ENCODE measurements at places on chromosomes 2 and 18.

DNA sequence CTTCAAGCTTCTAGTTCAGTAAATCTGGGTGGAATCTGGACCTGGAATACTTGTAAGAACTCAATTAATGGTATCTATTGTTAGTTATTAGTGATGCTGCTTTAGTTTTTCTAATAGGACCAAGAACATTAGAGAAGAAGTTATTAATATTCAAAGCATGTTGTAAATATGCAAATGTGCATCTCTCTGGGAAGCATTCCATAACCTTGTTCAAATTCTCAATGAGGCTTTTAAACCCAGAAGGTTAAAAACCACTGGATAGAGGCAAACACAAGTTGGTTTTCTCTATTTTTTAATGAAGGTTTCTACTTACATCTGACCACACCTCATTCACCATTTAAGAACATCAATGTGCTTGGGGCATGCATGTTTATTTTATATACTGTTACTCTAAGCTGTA, 16.1 kb upstream of the ACVR1C start:
- DNase-seq, result no peak

DNA sequence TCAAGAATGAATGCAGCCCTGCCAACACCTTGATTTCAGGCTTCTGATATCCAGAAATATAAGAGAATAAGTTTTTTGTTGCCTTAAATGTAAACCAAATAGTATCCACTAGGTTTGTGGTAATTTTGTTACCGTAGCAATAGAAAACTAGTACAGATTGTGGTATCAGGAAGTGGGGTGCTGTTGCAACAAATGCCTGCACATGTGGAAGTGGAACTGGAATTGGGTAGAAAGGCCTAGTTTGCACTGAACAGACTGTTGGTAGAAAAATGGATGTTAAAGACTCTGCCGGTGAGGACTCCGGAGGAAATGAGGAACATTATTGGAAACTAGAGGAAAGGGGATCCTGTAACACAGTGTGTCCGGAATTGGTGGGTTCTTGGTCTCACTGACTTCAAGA, 145.8 kb upstream of the MGAT5 start:
- DNase-seq, result no peak

DNA sequence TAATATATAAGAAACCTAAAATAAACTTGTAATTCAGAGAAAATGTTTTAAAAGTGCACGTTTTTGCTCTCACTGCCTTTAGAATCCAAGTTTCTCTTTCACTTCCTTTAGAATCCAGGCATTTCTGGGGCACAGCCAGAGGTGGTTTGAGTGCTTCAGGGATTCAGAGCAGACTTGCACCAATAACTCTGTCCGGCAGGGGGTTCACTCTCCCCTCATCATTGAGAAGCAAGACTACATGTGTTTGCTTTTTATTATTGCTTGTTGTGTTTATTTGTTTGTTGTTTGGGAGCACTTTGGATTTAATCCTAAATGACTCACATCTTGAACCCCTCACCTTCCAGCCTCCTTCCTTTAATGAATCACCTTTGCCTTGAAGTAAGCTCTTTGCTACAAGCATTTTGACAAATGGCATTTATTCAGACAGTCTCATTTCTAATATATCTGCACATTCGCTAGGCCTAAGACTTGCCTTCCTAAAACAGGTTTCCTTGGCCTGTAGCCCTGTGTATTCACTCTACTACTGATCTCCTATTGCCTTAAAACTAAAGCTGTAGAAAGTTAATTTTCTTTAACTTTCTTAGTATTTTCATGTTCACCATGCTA, 233.5 kb upstream of the ATP5MC3 start:
- peak; percentile 2 for DNase-seq

- DNase-seq, result no peak
These were observed 127.6 kb upstream of the LYPD1 start for GRCh38 chr2:132797556-132797955.

DNA sequence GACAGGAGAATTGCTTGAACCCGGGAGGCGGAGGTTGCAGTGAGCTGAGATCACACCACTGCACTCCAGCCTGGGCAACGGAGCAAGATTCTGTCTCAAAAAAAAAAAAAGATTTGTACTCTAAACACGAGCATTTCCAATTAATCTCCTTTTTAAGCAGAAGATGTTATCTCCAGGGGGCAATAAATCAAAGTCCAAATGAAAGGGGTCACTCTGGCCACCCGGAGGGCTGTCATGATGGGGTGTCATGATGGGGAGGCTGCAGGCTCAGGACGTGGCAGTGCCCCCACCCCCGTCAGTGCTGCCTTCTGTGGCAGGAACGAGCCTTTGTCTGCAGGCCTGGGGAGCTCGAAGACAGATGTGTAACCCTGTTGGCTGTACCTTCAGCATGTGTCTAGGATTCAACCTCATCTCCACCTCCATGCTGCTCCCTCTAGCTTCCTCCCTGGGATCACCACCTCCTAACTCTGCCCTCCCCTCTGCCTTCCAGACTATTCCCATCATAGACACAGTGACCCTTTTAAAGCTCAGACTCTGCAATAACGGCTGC, 76.9 kb upstream of the YWHAQ start:
- DNase-seq, result no peak

DNA sequence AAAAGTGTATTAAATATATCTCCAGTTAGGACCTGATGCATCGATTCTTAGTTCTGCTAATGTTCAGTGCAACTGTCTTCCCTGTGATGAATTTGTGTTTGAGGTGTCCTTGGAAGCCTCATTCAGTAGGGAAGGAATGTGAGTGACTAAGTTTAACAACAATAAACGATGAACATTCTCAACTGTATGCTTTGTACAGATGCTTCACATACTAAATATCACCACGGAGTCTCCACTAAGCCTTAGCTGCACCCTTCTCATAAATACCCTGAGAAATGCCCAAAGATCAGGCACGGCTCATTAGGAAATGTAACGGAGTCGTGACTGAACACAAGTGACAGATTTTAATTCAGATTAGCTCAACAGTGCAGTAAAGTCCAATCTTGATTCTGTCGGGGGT, 24.4 kb upstream of the AGFG1 start:
- no peak for DNase-seq

GRCh38 chr2:137950238-137950637, 14.0 kb upstream of the HNMT start:
- DNase-seq, result no peak

- DNase-seq, result no peak
These were observed 513.4 kb upstream of the NETO1 start for GRCh38 chr18:73381016-73381698.

DNA sequence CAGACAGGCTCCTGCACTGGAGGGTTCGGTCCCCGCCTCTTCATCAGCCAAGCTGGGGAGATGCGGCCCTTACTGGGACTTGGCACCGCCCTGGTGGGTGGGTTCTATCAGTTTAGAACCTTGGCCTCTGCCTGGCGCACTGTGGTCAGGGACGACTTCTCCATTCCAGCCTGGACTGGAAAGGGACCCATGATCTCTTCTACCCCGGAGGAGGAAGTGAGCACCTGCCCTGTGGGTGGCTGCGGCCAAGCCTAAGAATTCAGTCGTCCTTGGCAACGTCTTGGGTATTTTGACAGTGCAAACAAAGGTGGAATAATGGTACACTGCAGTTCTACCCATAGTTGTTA, 106.9 kb upstream of the CD302 start:
- no peak for DNase-seq

DNA sequence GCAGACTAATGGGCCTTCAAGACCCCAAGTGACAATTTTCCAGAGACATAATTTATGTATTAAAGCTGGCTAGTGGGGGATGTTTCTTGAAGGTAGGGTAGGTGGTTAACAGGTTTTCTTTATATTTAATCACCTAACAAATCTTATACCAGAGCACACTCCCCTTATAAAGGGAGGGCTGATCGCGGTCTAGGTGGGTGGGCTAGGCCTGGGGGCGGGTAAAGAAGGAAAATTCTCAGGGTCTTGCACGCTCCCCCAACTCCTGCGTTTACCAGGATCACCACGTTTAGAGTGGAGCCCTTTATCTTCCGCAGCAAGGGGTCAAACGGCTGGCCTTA, 19.9 kb upstream of the CXXC1 start:
- no peak for DNase-seq

DNA sequence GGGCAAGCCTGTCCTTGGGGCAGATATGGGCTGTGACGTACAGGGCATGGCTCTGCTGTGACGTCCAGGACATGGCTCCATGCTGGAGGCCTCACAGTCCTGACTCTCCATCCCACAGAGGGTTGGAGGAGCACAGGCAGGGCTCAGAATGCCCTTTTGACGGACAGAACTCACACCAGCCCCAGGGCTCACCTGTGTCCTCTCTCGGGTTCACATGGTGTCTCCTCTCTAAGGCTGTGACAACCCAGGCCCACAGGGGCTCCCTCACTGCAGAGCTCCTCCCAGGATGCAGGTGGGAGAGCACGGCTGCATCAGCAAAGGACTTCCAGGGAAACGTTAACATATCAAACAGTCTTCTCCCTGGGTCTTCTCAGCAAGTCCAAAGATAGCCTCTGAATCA, 133.8 kb downstream of the EIPR1 start:
- DNase-seq, result no peak

GRCh38 chr18:21242141-21242779, at the start of gene GREB1L:
GREB1L (plus strand) TSS chr18:21242232; CDS start chr18:21383519, 141,287 bp downstream.
- DNase-seq, result no peak

- no peak for DNase-seq
These were observed 14.3 kb upstream of the CCDC85A start for GRCh38 chr2:56169521-56169920.

DNA sequence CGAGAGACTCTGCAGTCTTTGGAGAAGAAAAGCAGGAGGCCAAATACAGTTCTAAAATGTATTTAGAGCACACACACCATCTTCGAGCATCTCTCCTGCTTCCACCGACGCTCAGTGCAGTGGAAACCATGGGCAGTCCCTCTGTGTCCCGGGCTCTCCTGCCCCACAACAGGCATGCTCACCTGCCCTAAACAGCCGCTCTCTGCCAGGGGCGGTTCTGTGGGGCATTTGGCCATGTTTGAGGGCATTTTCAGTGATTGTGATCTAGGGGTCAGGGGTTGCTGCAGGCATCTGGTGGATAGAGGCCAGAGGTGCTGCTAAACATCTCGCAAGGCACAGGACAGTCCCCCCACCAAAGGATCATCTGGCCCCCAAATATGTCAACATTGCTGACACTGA, 55.8 kb downstream of the EMX1 start:
- no peak for DNase-seq

- no peak for DNase-seq
These were observed 484 bp downstream of the ABCB6 start for GRCh38 chr2:219218217-219218731.

- DNase-seq, result no peak
These were observed 26.8 kb upstream of the NABP1 start for GRCh38 chr2:191650896-191651773.

- DNase-seq, result no peak
These were observed 58.2 kb upstream of the CD28 start for GRCh38 chr2:203648273-203648672.

GRCh38 chr18:32961538-32961937, 188.7 kb upstream of the KLHL14 start:
- DNase-seq, result no peak

GRCh38 chr18:59628995-59629394, 68.2 kb downstream of the CCBE1 start:
- DNase-seq, result no peak

- DNase-seq, result no peak
These were observed 69.3 kb upstream of the SLC16A14 start for GRCh38 chr2:230137902-230138539.

DNA sequence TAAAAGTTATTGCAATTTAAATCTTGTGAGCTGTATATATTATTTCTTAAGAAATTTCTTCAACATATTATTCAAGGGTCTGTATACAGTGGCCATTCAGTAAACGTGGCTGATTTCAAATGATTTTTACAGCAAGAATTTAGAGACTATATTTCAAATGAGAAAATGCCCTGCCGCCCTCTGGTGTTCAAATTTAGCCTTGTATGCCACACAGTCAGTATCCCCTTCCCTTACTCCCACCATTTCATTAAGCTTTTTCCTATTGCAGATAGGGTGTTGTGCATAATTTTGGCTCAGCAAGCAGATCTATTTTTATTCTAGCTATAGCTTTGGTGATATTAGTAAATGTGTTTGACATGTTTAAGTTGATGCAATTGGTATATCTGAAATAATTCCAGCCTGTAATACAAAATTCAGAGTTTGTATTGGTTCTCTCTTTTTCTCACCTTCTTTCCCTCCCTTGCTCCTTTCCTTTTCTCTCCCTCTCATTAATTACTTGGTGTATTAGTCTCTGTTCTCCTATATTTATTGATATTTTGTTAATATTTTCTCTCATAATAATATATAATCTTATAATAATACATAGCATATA, 22.8 kb upstream of the SCN7A start:
- no peak for DNase-seq

GRCh38 chr2:169291517-169291916, 70.8 kb downstream of the LRP2 start:
- DNase-seq, result no peak

- DNase-seq, result no peak
These were observed 12.4 kb downstream of the POU3F3 start for GRCh38 chr2:104866122-104866864.

DNA sequence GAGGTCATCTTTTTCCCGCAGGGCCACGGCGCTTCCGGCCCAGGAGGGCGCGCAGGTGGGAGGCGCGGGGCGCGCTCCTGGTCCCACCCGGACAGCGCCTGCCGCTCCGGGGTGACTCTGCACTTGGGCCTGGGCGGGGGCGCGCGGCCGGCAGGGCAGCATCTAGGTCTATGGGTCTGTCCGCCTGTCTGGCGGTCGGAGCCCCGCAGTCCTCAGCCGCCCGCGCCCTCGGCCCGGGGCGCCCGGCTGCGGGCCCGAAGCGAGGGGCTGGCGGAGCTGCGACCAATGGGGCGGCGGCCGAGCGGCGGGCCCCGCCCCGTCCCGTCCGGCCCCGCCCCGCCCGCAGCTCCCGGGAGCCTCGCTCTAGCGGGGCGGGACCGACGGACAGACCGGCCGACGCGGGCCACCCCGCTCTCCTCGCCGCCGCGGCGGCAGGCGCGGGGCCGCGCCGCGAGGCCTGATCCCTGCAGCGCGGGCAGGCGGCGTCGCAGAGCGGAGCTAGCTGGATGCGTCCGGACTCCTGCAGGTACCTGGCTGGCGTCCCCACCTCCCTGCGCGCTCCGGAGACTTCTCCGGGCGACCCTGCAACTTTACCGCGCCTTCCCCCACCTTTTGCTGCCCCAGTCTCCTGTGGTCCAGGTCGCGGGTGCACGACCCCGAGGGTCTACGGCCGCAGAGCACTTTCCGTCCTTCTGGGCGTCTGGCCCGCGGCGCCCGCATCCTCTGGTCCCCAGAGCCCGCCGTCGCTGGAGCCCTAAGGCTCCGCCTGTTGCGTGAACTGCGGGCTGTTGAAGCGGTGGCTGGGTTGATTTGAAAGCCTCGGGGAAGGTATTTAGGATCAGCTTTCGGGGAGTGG, at the start of gene KCNS3:
KCNS3 (plus strand) TSS at position 387 of the 856 bp plus-strand sequence. CDS start 52,342 bp downstream, outside the sequence.
- DNase-seq, result no peak

GRCh38 chr2:8599421-8600242, 82.2 kb upstream of the ID2 start:
- DNase-seq, result no peak

DNA sequence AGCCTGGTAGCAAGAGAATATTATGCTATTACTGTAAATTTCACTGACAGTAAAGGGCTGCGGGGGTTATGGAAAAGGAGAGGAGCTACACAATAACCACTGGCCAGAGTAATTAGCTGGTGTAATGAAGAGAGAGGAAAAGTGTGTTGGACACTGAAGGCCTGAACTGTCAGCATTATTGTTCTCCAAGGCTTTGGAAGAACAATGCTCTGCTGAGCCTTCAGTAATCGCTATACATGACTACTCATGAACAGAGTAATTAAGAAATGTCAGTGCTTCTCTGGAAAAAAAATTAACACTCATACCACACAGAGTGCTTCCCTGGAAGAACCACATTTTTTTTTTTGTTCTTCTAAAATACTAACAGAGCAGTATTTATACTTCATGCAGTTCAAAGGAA, 931.3 kb downstream of the CPS1 start:
- DNase-seq, result no peak

Data from CD4-positive, alpha-beta T cell treated with Interleukin-10 for 1 hour (primary cell).